ENCODE measurements at places on chromosomes 16 and 17.

GRCh38 chr17:80942423-80943345 is 49.0 kb upstream of the CHMP6 start:
- H3K4me1 ChIP-seq, result peaks cover 1% of the 10 kb centered on the region
- peaks cover 65% of the 10 kb centered on the region for H3K36me3 ChIP-seq
- no peak overlapping the region for H3K27ac ChIP-seq
- DNase-seq, result no peak
- peak overlapping the region; percentile 50 for H3K4me3 ChIP-seq

DNA sequence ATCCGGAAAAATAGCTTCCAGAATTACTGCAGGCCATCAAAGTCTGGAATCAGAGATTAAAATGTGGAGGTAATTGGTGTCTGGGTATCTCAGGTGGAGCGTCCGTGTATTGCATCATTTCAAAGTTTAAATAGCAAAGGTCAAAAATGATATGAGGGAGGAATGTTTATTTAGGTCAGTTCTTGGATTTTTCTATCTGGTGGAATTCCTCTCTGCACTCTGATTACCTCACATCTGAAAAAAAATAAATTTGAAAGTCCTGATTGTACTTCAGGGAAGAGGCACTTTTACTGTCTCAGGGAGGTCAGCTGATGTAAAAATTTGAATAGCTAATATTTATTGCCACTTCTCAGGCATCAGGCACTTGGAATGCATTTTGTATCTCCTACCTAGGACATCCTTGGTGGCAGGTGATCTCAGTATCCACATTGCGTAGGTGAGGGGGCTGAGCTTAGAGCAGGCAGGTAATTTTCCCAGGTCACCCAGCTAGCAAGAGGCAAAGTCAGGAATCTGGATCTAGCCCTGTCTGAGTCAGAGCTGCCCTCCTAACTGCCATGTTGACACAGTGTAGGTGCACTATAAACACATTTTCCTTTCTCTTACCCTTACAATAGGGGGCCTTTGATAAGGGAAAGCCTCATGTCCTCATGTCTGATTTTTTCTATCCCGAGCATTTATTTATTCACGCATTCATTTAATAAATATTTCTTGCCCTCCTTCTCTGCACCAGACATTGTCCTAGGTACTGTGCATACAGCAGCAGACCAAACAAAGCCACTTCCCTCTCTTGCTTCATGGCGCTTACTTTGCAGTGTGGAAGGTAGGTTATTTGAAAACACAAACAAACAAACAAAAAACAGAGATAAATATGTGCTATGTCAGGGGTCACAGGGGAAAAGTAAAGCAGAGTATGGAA is 454.3 kb downstream of the HAPSTR1 start:
- H3K36me3 ChIP-seq, result no peaks in the 10 kb centered on the region
- H3K27ac ChIP-seq, result no peak overlapping the region
- DNase-seq, result no peak
- H3K4me1 ChIP-seq, result no peaks in the 10 kb centered on the region

GRCh38 chr17:4072487-4073157 is 70.2 kb downstream of the ZZEF1 start:
- no peak overlapping the region for H3K4me3 ChIP-seq
- H3K27me3 ChIP-seq, result no peaks in the 10 kb centered on the region
- no peaks in the 10 kb centered on the region for H3K4me1 ChIP-seq
- peaks cover 94% of the 10 kb centered on the region for H3K36me3 ChIP-seq
- no peak overlapping the region for H3K27ac ChIP-seq

DNA sequence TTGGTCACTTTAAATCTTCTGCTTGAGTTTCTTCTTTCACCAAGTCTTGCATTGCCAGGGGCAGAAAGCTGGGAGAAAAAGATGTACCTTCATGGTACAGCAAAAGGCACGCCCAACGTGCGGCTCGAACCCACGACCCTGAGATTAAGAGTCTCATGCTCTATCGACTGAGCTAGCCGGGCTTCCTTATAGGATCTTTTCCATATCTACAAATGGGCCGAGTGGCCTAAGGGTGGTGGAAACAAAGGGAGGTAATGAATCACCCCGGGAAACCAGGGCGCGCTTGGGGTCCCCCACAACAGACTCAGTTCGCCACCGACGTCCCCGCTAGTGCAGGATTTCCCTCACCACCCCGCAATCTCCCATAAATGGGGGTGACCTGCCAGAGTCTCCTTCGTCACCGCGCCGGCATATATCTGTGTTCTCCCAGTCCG is 7.5 kb upstream of the OR1F1 start:
- H3K4me1 ChIP-seq, result peaks cover 17% of the 10 kb centered on the region
- H3K27ac ChIP-seq, result no peak overlapping the region
- H3K27me3 ChIP-seq, result peaks cover 72% of the 10 kb centered on the region

GRCh38 chr17:45332989-45333701 is 16.3 kb upstream of the MAP3K14 start:
- no peak overlapping the region for H3K4me3 ChIP-seq
- no peaks in the 10 kb centered on the region for H3K36me3 ChIP-seq
- H3K27me3 ChIP-seq, result no peaks in the 10 kb centered on the region
- peaks cover 23% of the 10 kb centered on the region for H3K4me1 ChIP-seq

GRCh38 chr17:51992864-51993416 is 165.6 kb downstream of the CA10 start:
- H3K4me1 ChIP-seq, result no peaks in the 10 kb centered on the region
- H3K27me3 ChIP-seq, result no peaks in the 10 kb centered on the region
- H3K4me3 ChIP-seq, result no peak overlapping the region

DNA sequence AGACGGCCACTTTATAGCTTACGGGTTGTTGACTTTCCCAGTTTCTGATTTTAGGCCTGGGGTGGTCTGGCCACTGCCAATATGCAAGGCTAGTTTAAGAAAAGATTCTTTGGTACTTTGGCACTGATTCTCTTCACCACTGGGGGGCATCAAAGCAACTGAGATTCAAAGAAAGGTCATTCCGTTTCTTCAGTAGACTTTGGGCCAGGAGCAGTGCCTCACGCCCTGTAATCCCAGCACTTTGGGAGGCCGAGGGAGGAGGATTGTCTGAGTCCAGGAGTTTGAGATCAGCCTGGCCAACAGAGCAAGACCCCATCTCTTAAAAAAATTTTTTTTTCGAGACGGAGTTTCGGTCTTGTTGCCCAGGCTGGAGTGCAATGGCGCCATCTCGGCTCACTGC is 53.0 kb downstream of the RPA1 start:
- H3K4me1 ChIP-seq, result no peaks in the 10 kb centered on the region
- H3K27me3 ChIP-seq, result no peaks in the 10 kb centered on the region
- peaks cover 86% of the 10 kb centered on the region for H3K36me3 ChIP-seq
- peak; percentile 41 for DNase-seq
- no peak overlapping the region for H3K4me3 ChIP-seq

- H3K4me3 ChIP-seq, result no peak overlapping the region
- no peak overlapping the region for H3K27ac ChIP-seq
- peaks cover 6% of the 10 kb centered on the region for H3K4me1 ChIP-seq
- H3K36me3 ChIP-seq, result peaks cover 21% of the 10 kb centered on the region
- H3K27me3 ChIP-seq, result no peaks in the 10 kb centered on the region
Measured at GRCh38 chr16:57025941-57026777, 36.8 kb downstream of the NLRC5 start.

Data from mesenchymal stem cell (in vitro differentiated cells and primary cell).